NCI-H1092 (cell line): ENCODE measurements at places on chromosomes 11 and 22.

- no peak for DNase-seq
Measured at GRCh38 chr22:32319861-32320406, 37.7 kb upstream of the RFPL3 start.

DNA sequence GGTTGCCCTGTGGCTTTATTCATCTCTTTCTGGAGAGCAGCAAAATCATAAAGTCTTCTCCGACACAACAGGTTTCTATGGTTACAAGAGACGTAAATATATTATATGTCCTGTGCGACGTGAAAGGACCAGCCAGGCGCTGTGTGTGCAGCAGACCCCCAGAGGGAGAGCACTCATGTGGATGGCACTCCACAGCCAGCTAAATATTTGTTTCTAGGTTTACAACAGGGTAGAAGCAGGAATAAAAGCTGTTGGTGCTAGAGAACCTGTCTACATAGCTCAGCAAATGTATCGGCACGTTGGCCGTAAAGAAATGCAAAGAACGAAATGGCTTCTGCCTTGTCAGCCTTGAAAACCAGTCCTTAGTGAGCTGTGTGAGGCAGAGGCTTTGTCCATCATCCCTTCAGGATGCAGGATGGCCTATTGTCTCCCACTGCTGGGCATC lies 133.8 kb upstream of the PITPNB start:
- DNase-seq = peak; percentile 54

DNA sequence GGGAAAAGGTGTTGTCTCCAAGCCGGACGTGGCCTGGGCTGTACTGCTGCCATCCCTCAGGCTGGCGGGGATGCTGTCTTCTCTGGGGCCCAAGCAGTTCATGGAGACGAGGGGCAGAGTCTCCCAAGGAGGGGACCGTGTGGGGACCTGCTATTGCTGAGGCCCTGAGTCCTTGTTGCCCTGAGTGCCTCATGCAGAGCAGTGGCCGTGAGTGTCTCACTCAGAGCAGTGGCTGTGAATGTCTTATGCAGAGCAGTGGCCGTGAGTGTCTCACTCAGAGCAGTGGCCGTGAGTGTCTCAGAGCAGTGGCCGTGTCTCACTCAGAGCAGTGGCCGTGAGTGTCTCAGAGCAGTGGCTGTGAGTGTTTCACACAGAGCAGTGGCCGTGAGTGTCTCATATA lies 54.7 kb downstream of the GRAMD4 start:
- no peak for DNase-seq

DNA sequence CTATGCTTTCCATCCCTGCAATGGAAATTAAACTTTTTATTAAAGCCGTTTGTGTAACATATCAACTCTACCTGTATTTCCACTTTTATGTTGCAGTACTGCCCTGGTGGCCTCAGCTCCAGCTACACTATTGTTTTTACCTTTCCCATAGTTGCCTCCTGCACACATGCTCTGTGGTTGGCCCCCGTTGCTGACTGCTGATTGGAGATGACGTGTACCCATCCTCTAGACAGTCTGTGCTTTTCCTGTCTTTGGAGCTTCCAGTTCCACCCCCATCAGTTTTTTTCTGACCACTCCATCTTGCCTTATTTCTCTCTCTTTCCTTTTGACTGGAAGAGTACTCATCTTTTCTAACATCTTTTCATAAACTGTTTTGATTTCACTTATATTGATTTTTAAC lies 123.8 kb downstream of the TEAD1 start:
- no peak for DNase-seq

DNA sequence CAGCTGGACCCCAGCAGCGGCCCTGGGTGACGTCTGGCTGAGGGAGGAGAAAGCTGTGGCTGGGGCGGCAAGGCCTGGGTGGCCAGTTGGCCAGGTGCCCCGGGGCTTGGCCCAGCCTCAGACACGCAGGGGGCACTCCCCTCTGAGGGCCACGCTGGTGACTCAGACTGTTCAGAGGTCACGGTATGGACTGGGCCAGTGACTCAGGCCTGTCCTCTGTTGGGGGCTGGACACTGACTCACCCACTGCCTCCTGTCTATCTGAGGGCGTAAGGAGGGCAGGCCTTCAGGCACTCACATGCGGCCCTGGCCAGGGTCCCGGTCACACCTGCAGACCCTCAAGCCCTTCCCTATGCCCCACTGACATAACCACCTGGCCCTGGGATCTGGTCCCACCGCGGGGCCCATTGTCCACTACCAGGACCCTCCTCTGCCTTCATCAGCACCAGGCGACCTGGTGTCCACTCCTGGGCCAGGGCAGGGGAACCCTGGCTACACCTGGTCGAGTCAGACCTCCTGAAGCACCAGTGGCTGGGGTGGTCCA lies 3.7 kb upstream of the MUC5AC start:
- DNase-seq = no peak

DNA sequence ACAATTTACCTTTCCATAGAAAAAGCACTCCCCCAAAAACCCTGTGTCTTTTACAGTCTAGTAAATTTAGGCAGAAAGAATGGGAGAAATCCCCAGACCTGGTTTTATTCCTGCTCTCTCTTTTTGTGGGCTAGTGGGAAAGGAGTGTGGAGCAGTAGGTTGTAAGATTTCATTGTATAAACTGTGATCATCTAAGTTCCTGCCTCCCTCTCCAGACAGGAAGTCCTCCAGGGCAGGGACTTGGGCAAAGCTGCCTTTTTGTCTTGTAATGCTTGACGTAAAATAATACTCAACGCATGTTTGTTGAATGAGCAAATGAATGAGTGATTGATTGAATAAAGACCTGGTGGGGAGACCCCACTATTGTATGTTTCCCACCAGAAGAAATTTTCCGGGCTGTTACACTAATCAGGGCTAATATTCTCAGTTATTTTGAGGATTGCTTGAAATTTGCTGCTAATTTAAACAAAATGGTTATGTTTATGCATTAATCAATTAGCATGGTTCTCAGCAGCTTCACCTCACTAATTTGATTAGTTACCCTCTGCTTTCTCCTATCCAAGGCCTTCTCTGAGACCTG lies 36.3 kb downstream of the CSNK2A3 start:
- no peak for DNase-seq

- no peak for DNase-seq
Measured at GRCh38 chr22:25742918-25743708, 1.1 kb downstream of the MYO18B start.

- no peak for DNase-seq
Measured at GRCh38 chr22:48053486-48053885, 1291.0 kb downstream of the TBC1D22A start.

GRCh38 chr22:45227645-45228400 lies 12.9 kb downstream of the KIAA0930 start:
- no peak for DNase-seq

GRCh38 chr11:78796956-78797355 lies 222.3 kb upstream of the NARS2 start:
- no peak for DNase-seq

DNA sequence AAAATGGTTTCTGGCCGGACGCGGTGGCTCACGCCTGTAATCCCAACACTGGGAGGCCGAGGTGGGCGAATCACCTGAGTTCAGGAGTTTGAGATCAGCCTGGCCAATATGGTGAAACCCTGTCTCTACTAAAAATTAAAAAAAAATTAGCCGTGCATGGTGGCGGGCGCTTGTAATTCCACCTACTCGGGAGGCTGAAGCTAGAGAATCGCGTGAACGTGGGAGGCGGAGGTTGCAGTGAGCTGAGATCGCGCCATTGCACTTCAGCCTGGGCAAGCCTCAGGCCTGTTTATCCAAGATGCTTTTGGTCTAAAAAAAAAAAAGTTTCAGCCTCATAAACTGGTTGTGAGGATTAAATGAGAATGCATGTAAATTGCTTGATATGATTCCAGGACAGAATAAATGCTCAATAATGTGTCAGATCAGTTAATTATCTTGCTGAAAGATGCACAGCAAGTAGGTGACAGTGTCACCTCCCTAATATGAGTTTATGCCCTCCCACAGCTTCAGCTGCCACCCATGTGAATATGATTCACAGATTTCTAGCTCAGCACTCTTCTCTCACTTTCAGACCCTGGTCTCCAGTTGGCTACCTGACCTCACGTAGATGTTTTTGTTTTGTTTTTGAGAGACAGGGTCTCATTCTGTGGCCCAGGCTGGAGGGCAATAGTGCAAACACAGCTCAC lies 1.1 kb upstream of the ALG8 start:
- no peak for DNase-seq

GRCh38 chr11:10076458-10077141 lies 217.4 kb downstream of the SBF2 start:
- DNase-seq = no peak

GRCh38 chr11:120869097-120869496 lies 154.8 kb upstream of the TBCEL start:
- DNase-seq = no peak

GRCh38 chr11:91717169-91717568 lies 507.4 kb upstream of the FAT3 start:
- no peak for DNase-seq

GRCh38 chr11:39777035-39777434 lies 1682.4 kb downstream of the LRRC4C start:
- no peak for DNase-seq

- DNase-seq = no peak
Measured at GRCh38 chr11:105229761-105230160, 90.2 kb upstream of the CARD18 start.

GRCh38 chr11:117220999-117221774 lies 10.7 kb downstream of the PCSK7 start:
- peak; percentile 60 for DNase-seq

GRCh38 chr11:11043721-11044120 lies 185.9 kb upstream of the ZBED5 start:
- no peak for DNase-seq

- no peak for DNase-seq
Measured at GRCh38 chr11:12200991-12201985, 90.9 kb downstream of the MICAL2 start.

DNA sequence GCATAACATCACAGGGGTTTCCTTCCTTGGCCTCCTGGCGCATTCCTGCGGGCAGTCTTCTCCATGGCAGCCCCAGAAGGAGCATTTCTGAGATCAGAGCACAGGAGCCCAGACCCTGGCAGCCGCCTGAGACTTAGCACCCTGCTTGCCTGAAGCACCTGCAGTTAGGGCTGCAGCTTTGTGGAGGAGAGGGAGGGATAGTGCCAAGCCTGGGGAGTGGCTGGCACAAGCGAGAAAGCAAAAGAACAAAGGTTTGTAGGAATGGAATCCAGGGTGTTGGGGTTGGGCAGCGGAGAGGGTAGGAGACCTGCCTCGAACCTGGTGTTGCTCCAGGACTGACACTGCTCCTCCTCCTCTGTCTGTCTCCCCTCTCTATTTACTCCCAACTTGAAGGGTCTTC lies 66.9 kb downstream of the SCN3B start:
- no peak for DNase-seq

GRCh38 chr22:26021516-26021915 lies 147.7 kb upstream of the SEZ6L start:
- DNase-seq = no peak

DNA sequence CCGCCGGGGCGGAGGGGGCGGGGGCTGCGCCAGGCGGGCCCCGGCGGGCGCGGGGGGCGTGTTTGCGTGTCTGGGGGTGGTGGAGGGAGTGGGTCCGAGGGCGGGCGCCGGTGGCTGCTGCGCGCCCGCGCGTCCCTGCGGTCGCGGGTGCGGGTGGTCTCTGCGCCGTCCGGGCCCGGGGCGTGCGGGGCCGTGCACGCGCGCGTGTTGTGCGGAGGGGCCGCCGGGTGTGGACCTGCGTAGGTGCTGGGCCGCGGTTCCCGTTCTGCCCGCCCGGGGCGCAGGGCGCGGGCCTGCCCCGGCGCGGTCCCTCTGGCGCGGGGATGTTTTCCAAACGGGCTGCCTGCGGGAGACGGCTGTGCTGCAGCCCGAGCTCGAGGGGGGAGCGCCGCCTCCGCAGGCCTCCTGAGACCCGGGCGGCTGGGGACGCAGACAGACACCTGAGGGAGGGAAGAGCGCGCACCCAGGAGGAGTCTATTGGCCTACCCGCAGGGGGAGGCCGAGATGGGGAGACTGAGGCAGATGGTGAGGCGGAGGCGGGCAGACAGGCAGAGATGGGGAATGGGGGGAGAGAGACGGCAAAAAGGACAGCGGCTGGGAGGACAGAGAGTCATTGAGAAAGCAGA lies 442 bp downstream of the PELI3 start:
- DNase-seq = no peak

- no peak for DNase-seq
Measured at GRCh38 chr22:45620706-45621105, 50.9 kb upstream of the ATXN10 start.

DNA sequence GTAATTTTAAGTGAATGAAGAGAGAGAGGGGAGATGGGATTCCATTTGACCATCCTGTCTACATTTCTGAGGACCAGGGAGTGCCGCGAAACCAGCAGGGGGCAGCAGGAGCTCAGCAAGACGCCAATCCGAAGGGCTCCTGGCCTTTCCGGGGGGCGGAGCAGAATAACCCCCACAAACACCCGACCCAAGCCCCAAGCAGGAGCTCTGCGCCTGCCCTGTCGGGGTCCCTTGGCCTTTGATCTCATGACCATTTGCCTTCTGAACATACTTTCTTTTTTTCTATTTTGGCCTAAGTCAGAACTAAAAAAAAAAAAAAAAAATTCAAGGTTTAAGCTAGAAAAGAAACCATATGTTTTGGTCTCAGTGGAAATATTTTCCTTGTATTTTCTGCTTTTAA lies 21.9 kb upstream of the SCN2B start:
- peak; percentile 41 for DNase-seq

DNA sequence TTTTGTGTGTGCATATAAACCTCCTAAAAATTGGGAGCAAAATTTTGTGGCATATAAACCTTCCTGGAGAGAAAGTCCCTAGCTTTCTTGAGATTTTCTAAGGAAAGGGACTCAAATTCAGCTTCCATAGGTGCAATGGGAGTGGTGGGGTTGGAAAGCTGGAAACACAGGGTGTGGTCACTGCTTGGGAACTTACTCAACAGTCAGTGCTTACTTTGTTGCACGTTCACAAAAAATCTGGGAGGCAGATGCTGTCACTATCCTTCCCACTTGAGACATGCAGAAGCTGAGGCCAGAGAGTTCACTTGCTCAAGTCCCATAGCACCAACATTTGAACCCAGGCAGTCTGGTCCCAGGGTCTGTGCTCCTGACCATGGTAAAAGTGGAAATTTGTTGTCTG lies 3.9 kb upstream of the CATSPERZ start:
- no peak for DNase-seq

- no peak for DNase-seq
Measured at GRCh38 chr22:38477585-38477984, 9.7 kb downstream of the KDELR3 start.

DNA sequence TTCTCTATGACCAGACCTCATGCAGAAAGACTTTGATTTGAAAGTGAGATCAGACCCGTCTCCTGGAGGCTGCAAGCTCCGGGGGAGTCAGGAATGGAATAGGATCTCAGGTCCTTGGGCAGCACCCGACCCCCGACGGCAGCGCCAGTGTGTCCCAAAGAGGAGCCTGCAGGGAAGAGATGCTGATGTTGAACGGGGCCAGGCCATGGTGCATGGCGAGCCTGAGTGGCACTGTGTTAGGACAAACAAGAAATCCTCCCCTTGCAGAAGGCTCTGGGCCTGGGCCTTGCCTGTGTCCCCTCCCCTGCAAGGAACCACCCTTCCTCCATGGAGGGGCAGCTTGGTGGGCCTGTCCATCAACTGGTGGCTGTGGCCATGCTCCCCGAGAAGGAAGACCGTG lies 20.1 kb upstream of the SYT8 start:
- no peak for DNase-seq

- DNase-seq = peak; percentile 95
Measured at GRCh38 chr11:127627629-127628457, 627.3 kb upstream of the KIRREL3 start.

- DNase-seq = no peak
Measured at GRCh38 chr11:85967457-85967856, 101.4 kb downstream of the PICALM start.

- no peak for DNase-seq
Measured at GRCh38 chr11:84543367-84544159, 1083.6 kb downstream of the DLG2 start.

GRCh38 chr11:116061322-116061721 lies 557.1 kb upstream of the CADM1 start:
- peak; percentile 31 for DNase-seq

GRCh38 chr11:124829986-124830385 lies 29.8 kb upstream of the MSANTD2 start:
- no peak for DNase-seq
